Neural crest cell (in vitro differentiated cells): ENCODE measurements at places on chromosomes 1 and 21. TPM values are rescaled to one million over a fixed set of nuclear protein-coding genes. Genes with fewer than 3 reads are reported as not detected.

DNA sequence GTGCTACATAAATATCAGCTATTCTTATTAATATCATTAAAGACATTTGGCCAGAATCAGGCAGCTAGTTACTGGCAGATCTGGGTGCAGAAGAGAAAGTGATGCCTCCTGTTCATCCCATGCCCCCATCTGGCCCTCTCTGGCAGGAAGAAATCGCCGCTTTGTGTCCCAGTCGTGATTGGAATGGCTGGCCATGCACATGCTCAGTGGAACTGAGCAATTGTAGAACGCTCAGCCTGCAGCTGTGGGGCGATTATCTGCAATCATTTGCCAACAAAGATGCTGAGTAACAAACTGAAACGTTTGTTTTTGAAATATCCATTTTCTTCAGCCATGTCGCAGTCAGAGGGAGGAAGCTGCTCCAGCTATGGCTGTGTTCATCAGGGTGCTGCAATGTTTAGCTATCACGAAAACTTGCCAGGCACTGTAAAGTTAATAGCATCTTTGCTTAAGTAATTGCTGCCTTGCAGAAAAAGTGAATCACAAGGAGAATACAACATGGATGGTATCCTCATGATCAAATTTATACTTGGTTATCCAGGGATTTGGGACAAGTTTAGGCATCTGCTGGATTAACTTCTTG, 36.5 kb downstream of the NGF start:
- DNase-seq, result no peak

- no peak for DNase-seq
These were observed 30.1 kb downstream of the RHOU start for GRCh38 chr1:228765168-228765946.

DNA sequence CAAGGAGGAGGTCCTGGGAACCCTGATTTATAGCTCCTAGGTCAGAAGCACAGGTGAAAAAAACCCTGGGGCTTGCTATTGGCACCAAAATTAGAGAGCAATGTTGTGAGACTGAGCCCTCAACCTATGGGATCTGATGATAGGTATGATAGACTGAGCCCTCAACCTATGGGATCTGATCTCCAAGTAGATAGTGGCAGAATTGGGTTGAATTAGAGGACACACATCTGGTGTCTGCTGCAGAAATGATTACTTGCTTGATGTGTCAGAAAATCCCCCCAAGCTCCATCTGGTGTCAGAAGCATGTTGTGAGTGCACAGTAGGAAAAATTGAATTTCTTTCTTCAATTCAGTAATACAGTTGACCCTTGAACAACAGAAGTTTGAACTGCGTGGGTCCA, 62.4 kb downstream of the MAP3K21 start:
- no peak for DNase-seq

DNA sequence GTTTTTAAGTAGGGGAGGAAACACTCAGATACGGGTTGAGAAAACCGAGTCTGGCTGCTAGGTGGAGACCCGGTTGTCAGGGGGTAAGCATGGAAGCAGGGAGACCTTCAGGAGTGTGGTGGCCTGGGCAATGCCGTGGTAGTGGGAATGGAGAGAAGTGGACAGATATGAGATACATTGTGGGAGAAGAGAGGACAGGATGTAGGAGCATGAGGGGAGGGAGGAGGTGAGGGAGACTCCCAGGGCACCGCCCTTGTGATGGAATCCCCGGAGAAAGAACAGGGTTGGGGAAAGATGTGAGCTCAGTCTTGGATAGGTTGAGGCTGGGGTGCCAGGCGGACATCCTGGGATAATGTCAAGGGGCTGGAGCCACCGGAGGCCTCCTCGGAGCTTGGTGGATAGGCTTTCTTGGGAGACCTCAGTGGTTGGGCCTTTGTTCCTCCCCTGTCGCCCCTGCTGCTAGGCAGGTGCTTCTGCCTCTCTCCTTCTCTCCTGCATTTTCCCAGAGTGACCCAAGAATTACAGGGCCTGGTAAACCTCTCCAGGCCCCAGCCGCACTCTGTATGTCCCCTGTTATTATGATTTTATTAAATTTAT, 21.3 kb downstream of the ZNF362 start:
- DNase-seq, result no peak

DNA sequence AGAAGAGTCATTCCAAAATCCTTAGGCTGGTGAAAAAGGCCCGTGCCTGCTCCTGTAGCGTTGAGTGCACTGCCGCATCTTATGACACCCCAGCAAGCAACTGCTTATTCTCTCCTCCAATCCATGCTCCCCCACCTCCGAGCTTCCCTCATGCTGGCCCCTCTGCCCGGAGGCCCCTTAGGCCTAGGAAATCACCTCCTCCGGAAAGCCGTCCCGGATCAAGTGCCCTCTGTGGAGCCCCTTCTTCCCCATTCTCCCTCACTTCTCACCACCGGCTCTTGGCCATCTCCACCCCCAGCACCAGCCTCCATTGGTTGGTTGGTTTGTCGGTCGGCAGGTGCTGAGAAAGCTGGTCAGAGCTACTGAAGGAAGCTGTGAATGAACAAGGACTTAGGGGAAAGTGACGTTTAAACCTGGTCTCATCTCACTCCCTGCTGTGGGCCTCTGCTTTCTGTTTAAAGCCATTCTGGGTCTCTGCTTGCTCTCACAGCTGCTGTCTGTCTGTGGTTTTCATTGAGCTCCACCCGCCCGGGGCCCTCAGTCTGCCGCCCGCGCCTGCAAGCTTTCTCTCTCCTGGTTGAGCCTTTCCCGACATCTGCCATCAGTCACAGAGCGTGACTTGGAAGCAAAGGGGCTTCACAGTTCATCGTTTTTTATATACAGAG, 122.2 kb downstream of the KCNN3 start:
- DNase-seq, result no peak

Gene URB1
- total RNA-seq, result 22.2 and 23.1 TPM in 2 replicates

Gene USH2A
- total RNA-seq, result 0.11 and 0.14 TPM in 2 replicates
